Activated CD4-positive, alpha-beta memory T cell treated with anti-CD3 and anti-CD28 coated beads for 36 hours (primary cell): ENCODE measurements at places on chromosomes 16 and 17.

DNA sequence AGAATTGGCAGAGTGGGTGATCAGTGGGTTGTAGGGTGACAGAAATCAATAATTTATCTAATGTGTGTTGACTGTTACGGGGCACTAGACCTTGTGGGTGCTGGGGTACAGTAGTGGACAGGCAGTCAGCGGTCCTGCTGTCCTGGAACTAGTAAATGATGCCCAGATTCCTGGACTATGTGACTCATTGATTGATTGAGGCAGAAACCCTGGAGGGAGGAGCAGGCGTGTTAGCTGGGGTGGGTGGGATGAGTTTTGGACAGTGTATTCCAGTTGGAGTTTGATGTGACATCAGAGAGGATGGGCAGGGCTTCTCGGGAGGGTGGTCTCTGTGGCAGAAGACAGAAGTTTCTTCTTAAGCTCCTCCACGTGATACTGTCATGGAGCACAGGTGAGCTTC lies 24.4 kb downstream of the PRMT7 start:
- no peak for DNase-seq

- DNase-seq, result no peak
These were observed 25.1 kb upstream of the RMI2 start for GRCh38 chr16:11320170-11320569.

DNA sequence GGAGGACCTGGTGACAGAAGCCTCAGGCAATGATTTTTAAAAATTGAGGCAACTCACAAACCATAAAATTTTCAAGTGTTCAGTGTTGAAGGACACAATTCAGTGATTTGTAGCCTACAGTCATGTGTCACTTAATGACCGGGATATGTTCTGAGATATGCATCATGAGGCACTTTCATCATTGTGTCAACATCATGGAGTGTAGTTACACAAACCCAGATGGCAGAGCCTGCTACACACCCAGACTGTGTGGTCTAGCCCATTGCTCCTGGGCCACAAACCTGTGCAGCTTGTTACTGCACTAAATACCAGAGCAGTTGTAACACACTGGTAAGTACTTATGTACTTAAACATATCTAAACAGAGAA lies 1.6 kb downstream of the PRSS41 start:
- DNase-seq, result no peak

GRCh38 chr17:69042308-69042707 lies 18.4 kb downstream of the ABCA9 start:
- no peak for DNase-seq

- no peak for DNase-seq
These were observed 28.7 kb upstream of the MMD start for GRCh38 chr17:55450232-55450825.

GRCh38 chr16:64914-65255 lies 7.5 kb downstream of the RHBDF1 start:
- DNase-seq, result no peak

- DNase-seq, result no peak
These were observed 149.0 kb upstream of the GOT2 start for GRCh38 chr16:58883131-58883530.

GRCh38 chr16:30028438-30029076 lies 2.5 kb downstream of the TLCD3B start:
- peak; percentile 47 for DNase-seq

GRCh38 chr16:78552716-78553115 lies 453.3 kb downstream of the WWOX start:
- DNase-seq, result no peak

DNA sequence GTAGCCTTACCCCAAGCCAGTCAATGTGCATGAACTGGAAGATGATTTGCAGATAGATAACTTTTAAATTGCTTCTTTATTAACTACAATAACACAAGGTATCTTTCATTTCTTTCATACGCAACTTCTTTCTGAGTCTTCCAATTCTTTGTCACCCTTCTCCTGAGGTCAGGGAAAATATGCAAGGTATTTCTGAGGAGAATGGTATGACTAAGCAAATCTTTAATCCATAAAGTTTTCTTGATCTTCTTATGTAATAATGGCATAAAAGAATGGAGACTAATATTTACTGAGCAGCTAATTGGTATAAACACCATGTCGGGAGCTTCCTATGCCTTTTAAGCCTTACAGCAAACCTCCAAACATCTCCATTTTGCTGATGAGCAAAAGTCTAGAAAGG lies 438.9 kb downstream of the KCNJ2 start:
- no peak for DNase-seq

GRCh38 chr17:6548578-6549330 lies 7.6 kb downstream of the PITPNM3 start:
- peak; percentile 57 for DNase-seq

- DNase-seq, result no peak
These were observed 46.9 kb upstream of the NKD1 start for GRCh38 chr16:50501251-50501650.

DNA sequence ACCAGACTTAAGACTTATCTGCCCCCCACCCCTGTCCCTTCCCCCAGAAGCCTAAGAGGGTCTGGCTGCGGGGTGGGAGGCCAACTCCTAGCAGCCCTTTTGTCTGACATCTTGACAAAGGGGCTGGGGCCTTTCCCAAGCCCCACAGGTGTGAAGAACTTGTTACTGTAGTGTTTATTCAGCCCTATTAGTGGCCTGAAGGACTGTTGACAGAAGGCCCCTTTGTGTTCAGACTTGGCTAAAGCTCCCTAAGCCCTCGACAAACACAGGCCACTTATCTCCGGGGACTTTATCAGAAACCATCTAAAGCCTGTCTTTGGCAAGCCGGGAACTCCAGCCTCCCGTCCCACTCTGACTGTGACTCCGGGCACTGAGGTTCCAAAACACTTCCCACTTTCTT lies 129.8 kb downstream of the NTN1 start:
- DNase-seq, result no peak

GRCh38 chr17:17877529-17878358 lies 41.0 kb upstream of the SREBF1 start:
- DNase-seq, result no peak

- DNase-seq, result no peak
These were observed 71.4 kb downstream of the GNAO1 start for GRCh38 chr16:56262551-56263245.

DNA sequence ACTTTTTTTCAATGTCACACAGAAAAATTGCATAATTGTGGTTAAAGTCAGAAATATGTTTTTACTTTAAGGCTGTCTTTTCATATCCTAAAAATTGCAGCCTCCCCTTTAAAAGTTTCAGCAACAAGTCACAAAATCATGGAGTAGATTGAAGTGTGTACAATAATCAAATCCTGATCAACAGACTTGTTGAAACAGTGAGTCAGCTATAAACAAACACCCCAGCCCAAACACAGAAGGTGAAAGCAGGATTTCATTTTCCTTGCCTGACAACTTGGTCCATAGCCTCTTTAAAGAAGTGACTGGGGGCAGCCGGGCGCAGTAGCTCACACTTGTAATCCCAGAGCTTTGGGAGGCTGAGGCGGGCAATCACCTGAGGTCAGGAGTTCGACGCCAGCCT lies 59.9 kb downstream of the WNT3 start:
- no peak for DNase-seq
